ENCODE measurements at places on chromosomes 7 and 10.

DNA sequence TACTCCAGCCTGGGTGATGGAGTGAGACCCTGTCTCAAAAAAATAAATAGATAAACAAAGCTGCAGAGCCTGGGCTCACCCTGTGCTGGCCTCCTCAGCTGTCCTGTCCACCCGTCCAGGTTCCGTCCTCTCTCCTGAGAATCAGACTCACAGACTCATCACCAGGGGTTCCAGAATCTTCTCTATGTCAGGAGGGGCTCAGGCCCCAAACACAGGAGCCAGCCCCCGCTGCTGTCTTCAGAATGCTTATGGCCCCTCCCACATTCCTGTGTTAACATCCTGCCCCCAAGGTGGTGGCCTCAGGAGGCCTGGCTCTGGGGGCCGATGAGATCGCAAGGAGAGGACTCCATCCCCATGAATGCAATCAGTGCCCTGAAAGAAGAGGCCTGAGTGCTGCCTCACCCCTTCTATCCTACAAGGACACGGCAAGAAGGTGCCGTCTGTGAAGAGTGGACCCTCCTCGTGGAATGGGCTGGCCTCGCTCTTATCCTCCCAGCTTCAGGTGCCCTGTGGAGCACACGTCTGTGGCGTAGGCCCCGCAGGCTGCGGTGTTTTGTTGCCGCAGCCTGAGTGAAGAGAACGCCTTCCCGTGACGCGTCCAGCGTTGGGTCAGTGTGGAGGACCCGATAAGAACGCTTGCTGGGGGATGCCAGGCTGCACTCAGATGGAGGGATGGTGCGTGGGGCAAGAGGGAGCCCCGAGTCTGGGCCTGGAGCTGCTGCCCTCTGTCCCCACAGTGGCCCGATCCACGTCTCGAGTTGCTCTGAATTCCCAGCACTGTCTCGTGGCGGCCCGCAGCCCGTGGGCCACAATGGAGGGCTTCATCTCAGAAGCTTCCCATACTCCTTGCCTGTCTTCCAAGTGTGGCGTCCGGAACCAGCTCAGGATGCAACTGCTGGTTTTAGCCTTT lies 77.1 kb downstream of the INPP5A start:
- no peak for DNase-seq

DNA sequence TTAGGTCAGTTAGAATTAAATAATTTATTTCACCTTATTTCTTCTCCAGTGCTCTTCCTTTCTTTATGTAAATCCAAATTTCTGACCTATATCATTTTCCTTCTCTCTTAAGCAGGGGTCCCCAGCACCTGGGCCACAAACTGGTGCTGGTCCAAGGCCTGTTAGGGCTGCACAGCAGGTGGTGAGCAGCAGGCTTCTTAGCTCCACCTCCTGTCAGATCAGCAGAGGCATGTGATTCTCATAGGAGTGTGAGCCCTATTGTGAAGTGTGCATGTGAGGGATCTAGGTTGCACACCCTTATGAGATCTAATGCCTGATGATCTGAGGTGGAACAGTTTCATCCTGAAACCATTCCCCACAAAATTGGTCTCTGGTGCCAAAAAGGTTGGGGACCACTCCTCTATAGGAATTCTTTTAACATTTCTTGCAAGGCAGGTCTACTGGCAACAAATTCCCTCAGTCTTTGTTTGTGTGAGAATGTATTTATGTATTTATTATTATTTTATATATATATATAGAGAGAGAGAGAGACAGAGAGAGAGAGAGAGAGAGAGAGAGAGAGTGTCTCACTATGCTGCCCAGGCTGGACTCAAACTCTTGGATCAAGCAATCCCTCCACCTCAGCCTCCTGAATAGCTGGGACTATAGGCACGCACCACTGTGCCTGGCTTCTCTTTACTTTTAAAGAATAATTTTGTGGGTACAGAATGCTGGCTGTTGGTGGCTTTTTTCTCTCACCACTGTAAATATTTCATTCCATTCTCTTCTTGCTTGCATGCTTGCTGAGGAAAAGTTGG lies 4.3 kb upstream of the ABCC2 start:
- no peak for DNase-seq

DNA sequence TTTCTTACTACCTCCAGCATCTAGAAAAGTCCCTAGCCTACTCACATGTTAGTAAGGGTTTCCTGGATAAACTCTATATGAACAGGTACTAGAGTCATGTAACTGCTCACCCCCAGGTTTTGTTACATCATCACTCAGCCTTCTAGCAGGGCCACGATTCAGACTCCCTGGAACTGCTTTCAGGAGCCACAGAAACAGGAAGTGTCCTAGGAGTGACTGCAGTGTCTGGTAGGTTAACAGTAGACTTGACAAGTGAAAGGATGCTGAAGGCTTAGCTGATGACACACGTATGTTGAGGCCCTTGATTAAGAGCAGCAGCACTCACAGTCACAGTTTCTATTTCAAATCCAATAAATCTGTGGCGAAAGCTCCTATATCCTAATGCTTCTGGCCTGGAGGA lies 101.2 kb downstream of the DNMBP start:
- no peak for DNase-seq

GRCh38 chr7:149772241-149772955 lies 990 bp downstream of the ZNF467 start:
- no peak for DNase-seq

GRCh38 chr10:59266321-59266720 lies 89.9 kb downstream of the PHYHIPL start:
- DNase-seq: no peak
